ENCODE measurements at places on chromosomes 2 and 18.

DNA sequence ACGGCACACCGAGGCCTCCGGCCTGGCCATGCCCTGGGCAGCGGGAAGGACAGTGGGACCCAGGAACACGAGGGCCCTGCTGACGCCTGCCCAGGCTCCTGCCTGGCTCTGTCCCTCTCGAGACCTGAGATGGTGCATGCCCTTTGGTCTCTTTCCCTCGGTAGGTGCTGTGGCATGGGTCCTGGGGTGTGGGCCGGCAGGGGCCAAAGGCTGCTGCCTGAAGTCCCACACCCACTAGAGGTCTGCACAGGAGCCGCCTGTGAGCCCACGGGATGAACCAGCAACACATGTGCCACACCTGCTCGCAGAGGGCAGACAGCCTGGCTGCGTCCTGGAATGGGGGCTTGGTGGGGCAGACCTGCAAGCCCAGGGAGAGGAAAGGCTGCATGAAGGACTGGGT lies 73.3 kb downstream of the NDUFA10 start:
- DNase-seq, result no peak

DNA sequence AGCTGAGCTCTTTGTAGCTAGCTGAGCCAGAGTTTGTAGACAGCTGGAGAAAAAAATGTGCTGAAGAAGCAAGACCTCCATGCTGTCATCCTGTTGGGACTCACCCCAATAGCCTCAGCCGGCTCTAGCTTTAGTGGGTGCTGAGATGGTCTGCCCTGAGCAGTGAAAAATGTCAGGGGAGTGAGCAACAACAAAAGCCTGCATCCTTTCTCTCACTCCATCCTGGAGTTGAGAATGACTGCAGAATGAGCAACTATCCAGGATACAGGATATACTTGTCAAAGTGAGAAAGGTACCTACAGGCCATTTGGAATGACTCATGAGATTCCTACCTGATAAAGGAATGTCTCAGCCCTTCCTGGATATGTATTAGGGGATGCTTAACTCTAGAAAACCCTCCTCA lies 146.1 kb upstream of the DLX2 start:
- no peak for DNase-seq

GRCh38 chr2:176002688-176003210 lies 682 bp upstream of the LNPK start:
- no peak for DNase-seq

GRCh38 chr2:83006961-83007360 lies 1452.1 kb downstream of the SUCLG1 start:
- peak; percentile 19 for DNase-seq

- DNase-seq, result no peak
These were observed 16.9 kb downstream of the KLHL41 start for GRCh38 chr2:169526451-169526850.

- DNase-seq, result no peak
These were observed 5.5 kb downstream of the RNPEPL1 start for GRCh38 chr2:240573516-240574385.
